ENCODE measurements at places on chromosomes 2 and 18. TPM values are rescaled to one million over a fixed set of nuclear protein-coding genes. Genes with fewer than 3 reads are reported as not detected.
A peak's percentile ranks its signal among the peaks of the same experiment; 100 is the strongest.

TRIB2 gene
- total RNA-seq: 29.7 TPM

ERICH2 gene
- total RNA-seq: not detected

ATG16L1 gene
- 77.2 TPM for total RNA-seq

PLB1 gene
- total RNA-seq: 21.6 TPM

- H3K4me3 ChIP-seq: peak within 1 kb of the TSS; percentile 73
- no peaks in the 10 kb centered on the region for H3K36me3 ChIP-seq
- H3K27me3 ChIP-seq: no peaks in the 10 kb centered on the region
- H3K4me1 ChIP-seq: peaks cover 38% of the 10 kb centered on the region
Observed at GRCh38 chr2:27086724-27087593, at the start of gene KHK. Gene KHK (plus strand): TSS chr2:27086772. CDS start chr2:27087260, 488 bp downstream.

- H3K27ac ChIP-seq: no peak overlapping the region
- DNase-seq: no peak
- H3K36me3 ChIP-seq: no peaks in the 10 kb centered on the region
- no peak overlapping the region for H3K4me3 ChIP-seq
- no peaks in the 10 kb centered on the region for H3K27me3 ChIP-seq
- peaks cover 21% of the 10 kb centered on the region for H3K4me1 ChIP-seq
Observed at GRCh38 chr18:12862874-12863482, 21.1 kb downstream of the PTPN2 start.

- H3K4me3 ChIP-seq: no peak overlapping the region
- no peaks in the 10 kb centered on the region for H3K27me3 ChIP-seq
- no peak overlapping the region for H3K27ac ChIP-seq
- peaks cover 41% of the 10 kb centered on the region for H3K4me1 ChIP-seq
- no peak for DNase-seq
- H3K36me3 ChIP-seq: peaks cover 48% of the 10 kb centered on the region
Observed at GRCh38 chr2:217829420-217829819, 173.4 kb downstream of the TNS1 start.

DNA sequence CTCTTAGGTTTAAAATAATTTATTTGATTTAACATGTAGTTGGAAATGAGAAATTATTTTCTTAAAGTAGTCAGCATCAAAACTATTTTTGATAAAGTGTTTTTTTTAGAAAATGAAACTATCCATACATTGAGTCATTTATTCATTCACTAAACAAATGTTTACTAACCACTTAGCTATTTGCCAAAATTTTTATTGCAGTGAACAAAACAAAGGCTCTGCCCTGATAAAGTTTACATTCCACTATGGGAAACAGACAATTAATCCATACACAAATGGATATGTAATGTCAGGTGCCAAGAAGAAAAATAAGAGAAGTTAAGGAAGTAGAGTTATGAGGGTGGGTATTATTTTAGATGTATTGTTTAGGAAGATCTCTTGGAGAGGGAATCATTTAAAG is 19.1 kb upstream of the CCDC178 start:
- H3K36me3 ChIP-seq: no peaks in the 10 kb centered on the region
- H3K4me1 ChIP-seq: no peaks in the 10 kb centered on the region
- no peak overlapping the region for H3K27ac ChIP-seq
- H3K4me3 ChIP-seq: no peak overlapping the region
- no peak for DNase-seq

DNA sequence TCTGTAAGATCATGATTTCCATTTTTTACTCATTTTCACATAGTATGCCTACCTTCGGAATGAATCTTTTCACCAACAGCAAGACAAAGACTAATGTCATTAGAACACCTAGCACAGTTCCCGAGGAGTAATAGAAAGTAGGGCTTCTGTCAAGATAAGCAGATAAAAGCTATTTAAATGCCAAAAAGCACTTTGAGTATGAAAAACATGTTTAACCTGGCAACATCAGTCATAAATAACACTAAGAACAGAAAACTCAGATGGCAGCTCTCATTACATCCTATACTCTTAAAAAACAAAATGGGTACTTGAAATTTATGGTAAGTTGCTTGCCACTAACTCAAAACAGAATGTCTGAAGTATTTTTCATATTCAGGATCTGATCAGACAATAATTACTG is 17.1 kb downstream of the NEMP2 start:
- H3K27ac ChIP-seq: no peak overlapping the region
- H3K36me3 ChIP-seq: no peaks in the 10 kb centered on the region
- no peaks in the 10 kb centered on the region for H3K4me1 ChIP-seq

DNA sequence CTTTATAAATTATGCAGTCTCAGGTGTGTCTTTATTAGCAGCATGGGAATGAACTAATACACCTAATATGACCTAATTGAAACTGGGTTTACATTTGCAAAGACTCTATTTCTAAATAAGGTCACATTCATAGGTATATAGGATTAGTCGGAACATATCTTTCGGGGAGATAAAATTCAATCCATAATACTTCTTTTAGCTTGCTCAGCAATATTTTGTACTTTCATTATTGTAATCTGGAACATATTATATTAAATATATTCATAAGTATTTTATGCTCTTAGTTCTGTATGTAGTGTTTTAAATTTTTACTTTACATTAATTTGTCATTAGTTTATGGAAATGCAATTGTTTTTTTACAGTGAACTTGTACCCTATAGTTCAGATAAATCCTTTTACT is 927.7 kb downstream of the CCDC85A start:
- H3K4me1 ChIP-seq: no peaks in the 10 kb centered on the region
- no peak overlapping the region for H3K27ac ChIP-seq
- no peak overlapping the region for H3K4me3 ChIP-seq

DNA sequence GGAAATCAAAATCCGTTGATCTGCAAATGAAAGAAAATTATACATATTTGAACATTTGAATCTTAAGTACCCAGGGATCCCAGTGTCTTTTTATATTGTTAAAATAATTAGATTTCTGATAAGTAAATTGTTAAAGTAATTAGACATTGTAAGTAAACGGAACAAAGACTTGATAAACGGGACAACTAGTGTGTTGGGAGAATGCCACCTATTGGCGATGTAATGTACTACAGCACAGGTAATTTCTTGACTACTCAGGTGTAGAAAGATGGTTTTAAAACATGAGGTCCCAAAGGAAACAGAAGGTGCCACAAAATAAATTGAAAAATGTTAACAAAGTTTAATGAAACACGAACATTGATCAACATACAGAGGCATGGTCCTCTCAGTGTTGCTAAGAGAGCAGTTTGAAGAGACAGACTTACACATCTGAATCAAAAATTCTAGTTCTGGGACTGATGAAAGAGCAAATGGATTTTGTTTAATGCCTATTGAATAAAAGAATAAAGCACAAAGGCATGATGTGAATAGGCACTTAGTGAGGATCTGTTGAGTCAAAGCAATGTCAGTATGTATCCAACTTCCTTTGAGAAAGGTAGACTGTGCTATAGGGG is 103.4 kb upstream of the RASGRP3 start:
- H3K36me3 ChIP-seq: no peaks in the 10 kb centered on the region
- H3K4me1 ChIP-seq: peaks cover 13% of the 10 kb centered on the region
- H3K27me3 ChIP-seq: no peaks in the 10 kb centered on the region
- H3K27ac ChIP-seq: no peak overlapping the region

DNA sequence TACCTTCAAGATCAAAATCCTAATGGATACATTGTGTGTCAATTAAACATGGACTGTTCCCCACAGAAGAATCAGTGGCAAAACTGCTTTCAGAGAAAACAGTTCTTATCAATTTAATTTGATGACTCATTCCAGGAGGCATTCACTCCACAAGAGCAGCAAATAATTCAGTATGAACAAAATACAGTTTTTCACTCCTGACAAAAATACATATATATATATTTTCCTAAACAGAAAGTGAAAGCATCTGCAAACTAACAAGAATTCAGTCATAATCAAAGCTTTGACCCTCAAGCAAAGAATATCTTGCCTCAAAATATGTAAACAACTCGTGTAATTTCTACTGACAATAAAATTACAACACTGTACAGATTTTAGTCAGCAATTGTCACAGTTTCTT is 685.1 kb upstream of the SLC8A1 start:
- no peak for DNase-seq
- H3K4me3 ChIP-seq: no peak overlapping the region
- H3K27me3 ChIP-seq: no peaks in the 10 kb centered on the region
- H3K36me3 ChIP-seq: no peaks in the 10 kb centered on the region

- no peak overlapping the region for H3K4me3 ChIP-seq
- H3K27ac ChIP-seq: no peak overlapping the region
- H3K4me1 ChIP-seq: peaks cover 2% of the 10 kb centered on the region
- no peak for DNase-seq
Observed at GRCh38 chr2:44707945-44708660, 233.4 kb upstream of the SIX3 start.

All from suprapubic skin (tissue), 4 donors.